ENCODE measurements at places on chromosomes 2 and 18.

- no peak for DNase-seq
These were observed 21.1 kb downstream of the KANSL3 start for GRCh38 chr2:96617012-96617411.

DNA sequence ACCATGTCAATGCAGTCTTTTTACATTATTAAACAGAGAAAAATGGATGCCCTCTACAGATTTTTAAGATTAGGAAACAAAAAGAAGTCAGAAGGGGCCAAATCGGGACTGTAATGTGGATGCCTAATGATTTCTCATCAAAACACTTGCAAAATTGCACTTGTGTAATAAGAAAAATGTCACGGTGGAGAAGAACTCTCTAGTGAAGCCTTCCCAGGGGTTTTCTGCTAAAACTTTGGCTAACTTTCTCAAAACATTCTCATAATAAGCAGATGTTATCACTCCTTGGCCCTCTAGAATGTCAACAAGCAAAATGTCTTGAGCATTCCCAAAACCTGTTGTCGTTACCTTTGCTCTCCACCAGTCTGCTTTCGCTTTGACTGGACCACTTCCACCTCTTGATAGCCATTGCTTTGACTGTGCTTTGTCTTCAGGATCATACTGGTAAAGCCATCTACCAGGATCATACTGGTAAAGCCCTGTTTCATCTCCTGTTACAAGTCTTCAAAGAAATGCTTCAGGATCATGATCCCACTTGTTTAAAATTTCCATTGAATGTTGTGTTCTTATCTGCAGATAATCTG lies 226.8 kb downstream of the TNS1 start:
- no peak for DNase-seq

DNA sequence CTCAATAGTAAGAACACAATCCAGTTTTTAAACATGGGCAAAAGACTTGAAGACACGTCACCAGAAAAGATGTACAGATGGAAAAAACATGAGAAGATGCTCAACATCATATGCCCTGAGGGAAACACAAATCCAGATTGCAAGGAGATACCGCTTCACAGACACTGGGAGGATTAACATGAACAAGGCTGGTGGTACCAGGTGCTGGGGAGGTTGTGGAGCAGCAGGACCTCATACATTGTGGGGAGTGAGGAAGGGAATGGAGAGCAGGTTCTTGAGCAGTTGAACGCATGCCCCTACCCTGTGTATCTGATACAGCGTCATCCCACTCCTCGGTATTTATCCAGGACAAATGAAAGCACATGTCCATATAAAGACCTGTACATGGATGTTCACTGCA lies 72.1 kb downstream of the ARHGEF4 start:
- DNase-seq: no peak

GRCh38 chr18:45357686-45358470 lies 257.4 kb upstream of the SLC14A2 start:
- no peak for DNase-seq

GRCh38 chr2:134295441-134295840 lies 41.6 kb downstream of the MGAT5 start:
- no peak for DNase-seq

- no peak for DNase-seq
These were observed 21.1 kb downstream of the ATP8B1 start for GRCh38 chr18:57782049-57782448.

GRCh38 chr2:62178741-62179271 lies 17.1 kb upstream of the B3GNT2 start:
- DNase-seq: no peak

GRCh38 chr2:200455958-200456421 lies 53.9 kb downstream of the KCTD18 start:
- DNase-seq: no peak
